Adipocyte (in vitro differentiated cells): ENCODE measurements at places on chromosomes 13 and 19.

DNA sequence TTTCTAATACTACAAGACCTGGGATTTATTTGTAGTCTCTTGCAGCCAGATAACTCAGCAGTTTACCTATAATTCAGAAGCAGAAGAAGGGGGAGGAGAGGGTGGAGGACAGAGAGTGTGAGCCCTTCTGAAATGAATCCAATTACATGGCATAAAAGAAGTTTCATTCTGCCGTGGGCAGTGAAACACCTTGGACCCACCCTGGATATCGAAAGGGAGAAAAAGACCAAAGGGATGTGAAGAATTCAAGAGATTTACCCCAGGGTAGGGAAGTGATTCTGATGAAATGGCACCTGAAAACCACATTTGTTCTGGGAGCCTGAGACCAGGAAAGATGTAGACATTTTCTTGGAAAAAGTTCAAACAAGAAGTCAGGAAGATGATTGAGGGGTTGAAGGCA lies 140.9 kb downstream of the NDFIP2 start:
- no peak for DNase-seq

- DNase-seq: peak; percentile 66
Measured at GRCh38 chr13:47673009-47673850, 327.8 kb downstream of the SUCLA2 start.

DNA sequence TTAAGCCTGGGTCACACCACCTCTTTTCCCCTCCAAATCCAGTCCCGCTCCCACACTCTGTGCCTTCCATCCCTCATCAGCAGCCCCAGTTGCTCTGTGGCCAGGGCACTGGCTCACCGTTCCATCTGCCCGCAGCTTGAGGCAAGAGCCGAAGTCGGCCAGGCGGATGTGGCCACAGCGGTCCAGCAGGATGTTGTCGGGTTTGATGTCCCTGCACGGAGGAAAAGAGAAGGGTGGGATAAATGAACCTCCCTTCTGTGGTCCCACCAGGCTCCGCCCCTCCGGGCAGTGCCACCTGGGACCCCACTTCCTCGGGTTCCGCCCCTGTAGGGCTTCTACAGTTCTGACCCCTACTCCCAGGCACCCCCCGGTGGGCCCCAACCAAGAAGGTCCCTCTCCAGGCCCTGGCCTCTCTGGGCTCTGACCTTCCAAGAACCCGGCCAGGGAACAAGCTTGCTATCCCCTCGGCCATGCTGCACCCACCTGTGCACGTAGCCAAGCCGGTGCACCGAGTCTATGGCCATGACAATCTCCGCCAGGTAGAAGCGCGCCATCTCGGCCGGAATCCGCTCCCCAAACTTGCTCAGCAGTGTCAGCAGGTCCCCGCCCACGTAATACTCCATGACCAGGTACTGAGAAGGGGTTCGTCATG lies 4.2 kb downstream of the DMPK start:
- no peak for DNase-seq

DNA sequence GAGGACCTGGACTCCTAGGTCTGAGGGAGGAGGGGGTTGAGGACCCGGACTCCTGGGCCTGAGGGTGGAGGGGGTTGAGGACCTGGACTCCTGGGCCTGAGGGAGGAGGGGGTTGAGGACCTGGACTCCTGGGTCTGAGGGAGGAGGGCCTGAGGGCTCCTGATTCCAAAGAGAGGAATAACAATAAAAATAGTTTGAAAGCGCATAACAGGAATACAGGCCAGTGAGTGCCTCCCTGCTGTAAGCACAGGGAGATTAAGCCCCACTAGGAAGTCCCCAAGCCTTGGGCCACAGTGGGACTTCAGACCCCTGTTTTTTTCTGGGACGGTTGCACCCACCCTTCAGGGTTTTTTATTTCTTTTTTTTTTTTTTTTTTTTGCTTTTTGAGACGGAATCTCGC lies 1.2 kb upstream of the SBK2 start:
- no peak for DNase-seq

DNA sequence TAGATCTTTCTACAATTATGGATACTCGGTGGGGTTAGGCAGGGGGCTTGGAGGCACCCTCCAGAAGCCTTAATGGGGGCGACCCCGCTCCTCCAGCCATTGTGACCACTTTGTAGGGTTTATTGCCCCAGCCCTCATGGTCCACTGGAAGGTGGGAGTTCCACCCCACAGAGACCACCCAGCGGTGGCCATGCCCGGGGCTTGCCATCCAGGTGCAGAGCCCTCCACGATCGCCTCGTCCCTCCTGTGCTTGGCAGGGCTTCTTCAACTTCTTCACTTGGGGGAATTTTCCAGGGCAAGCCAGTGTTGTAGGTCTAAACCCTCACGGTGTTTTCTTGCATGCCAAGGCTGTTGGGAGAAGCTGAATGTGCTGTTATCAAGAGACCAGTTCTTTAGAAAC lies 16.1 kb downstream of the ZNF536 start:
- no peak for DNase-seq

GRCh38 chr13:51765142-51765515 lies 38.8 kb downstream of the DHRS12 start:
- peak; percentile 5 for DNase-seq

DNA sequence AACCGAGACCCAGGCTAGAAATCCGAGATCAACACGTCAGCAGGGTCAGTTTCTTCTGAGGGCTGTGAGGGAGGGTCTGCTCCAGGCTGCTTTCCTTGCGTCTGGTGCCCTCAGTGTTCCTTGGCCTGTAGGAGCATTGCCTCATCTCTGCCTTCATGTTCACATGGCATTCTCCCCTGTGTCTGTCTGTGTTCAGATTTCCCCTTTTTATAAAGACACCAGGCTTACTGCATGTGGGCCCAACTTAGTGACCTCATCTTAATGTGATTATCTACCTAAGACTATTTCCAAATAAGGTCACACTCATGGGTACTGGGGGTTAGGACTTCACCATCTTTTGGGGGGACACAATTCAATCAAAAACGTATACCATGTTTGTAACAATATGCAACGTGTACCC lies 57.2 kb upstream of the C1QTNF9 start:
- no peak for DNase-seq
